Stimulated activated CD4-positive, alpha-beta T cell treated with anti-CD3 and anti-CD28 coated beads, Interleukin-1b, Interleukin-23, amount 100 ng/mL, for 1 hour (primary cell): ENCODE measurements at places on chromosomes 1 and 21.

DNA sequence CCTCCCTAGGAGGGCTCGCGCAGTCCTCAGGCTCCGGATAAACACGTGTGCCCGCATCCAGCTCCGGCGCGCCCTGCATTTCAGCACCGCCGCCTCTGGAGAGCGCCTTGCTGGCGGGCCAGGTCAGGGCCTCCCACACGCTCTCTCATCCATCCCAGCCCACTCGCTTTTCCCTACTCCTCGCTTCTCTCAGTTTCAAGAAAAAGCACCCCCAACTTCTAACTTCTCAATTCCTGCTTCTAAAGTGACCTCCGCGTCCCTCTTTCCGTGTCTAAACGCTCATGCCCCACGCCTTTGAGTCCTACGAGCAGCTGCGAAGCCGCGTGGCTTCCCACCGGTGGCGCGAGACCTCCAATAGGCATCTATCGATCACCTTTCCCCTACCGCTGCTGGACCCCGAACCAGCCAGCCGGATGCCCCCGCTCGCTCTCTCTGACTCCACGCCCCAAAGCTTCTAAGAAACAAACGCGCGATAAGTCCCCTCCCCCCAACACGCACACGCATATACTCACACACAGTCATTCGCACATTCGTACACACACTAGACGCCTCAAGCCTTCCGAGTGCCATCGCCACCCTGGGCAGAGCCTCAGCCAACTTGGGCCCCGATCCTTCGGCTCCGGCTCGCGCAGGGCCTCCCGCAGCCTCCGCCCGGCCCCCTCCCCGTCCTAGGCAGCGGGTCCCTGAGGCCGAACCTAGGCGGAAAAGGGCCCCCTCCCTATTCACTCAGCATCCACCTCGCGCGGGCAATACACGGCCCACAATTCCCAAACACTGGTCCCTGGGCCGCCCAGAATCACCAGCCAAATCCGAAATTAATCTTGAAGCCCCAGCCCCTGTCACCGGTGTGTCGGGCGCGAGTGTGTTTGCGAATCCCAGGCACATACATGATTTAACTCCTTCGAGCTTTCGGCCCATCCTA, 1.1 kb downstream of the NMNAT2 start:
- DNase-seq, result no peak

- no peak for DNase-seq
Measured at GRCh38 chr1:40679165-40679953, 12.1 kb upstream of the NFYC start.

DNA sequence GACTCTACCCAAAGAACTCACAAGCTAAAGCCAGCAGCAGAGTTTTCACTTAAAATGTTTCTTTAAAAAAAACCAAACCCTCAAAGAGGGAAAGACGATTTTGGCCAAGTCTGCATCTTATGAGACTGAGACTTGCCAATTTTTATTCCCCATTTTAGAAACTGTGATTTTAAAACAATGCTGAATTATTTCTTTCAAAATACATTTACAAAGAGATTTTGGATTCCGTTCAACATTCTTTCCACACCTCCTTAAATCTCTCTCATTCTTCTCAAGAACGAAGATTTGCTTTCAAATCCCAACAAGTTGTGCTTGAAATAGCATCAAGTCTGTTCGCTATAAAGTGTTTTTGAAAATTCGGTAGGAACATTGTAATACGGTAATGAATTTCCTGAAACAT, 133.9 kb upstream of the VANGL1 start:
- no peak for DNase-seq

DNA sequence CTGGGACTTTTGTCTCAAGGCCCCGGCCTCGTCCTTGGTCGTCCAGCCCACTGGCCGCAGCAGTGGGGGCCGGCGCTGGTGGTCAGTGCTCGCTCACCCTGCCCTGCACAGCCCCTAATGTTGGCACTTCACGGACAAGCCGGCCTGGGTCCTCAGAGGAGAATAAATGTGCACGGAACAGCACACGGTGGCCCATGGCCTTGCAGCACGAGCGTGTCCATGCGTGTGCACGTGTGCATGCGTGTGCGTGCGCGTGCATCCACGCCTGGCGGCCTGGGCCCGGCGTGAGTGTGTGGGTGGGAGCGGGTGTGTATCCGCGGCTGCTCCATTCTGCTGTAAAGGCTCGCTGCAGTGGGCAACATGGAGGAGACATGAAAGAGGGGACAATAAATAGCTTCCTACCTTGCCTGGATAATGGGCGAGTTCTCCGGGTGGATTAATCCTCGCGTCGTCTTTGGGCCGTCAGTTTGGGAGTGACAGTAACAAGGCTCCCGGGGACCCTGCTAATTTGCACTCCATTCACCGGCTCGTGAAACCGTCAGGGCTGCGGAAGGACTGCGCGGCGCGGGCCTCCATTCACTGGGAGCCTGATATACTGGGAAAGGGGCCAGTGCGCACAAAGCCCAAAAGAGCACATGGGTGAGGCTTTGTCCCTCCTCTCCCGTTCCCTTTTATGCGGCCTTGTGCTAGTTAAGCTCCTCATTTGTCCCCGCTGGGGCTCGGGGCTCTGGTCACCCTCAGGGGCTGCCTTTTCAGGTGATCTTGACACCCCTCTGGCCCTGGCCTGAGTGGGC, 142.8 kb downstream of the PRDM16 start:
- DNase-seq, result no peak

DNA sequence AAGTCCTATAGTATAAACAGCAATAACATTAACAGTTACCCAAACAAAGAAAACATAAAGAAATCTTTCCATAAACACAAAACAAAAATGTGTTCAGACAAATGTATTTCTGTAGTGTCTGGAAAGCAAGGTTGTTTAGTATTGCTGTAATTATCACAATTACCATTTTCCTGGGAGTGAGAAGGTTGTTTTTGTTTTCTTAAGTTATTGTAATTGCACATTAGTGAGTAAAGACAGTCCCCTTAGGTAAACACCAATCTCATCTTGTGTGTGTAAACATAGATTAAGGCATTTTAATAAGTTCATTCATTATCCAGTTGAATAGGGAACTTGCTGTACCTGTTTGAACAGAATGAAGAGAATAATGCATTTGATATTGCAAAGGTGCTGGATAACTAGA, 356.9 kb upstream of the ADGRL4 start:
- DNase-seq, result no peak

DNA sequence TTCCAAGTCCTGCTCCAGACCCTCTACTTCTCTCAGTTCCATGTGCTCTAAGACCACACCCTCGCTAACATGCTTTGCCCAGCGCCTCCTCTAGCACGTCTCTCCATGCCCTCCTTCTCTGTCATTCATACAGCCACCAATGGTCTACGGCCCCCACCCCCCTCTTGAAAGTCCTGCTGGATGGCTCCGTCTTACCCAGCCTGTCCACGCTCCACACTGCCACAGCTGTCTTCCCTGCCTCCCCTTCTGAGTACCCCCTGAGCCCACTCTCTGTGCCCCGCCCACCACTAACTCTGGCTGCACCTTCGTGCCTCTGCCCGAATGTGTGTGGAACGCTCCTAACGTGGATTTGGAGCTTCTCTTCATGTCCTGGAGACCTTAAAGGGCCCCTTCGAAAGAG, 244.6 kb downstream of the TRABD2B start:
- DNase-seq, result no peak
